ENCODE measurements at places on chromosomes 3 and 15. TPM values are rescaled to one million over a fixed set of nuclear protein-coding genes. Genes with fewer than 3 reads are reported as not detected.

ITIH4 gene
- total RNA-seq, result 1.3 TPM

SMCO1 gene
- 89.9 TPM for total RNA-seq

DNA sequence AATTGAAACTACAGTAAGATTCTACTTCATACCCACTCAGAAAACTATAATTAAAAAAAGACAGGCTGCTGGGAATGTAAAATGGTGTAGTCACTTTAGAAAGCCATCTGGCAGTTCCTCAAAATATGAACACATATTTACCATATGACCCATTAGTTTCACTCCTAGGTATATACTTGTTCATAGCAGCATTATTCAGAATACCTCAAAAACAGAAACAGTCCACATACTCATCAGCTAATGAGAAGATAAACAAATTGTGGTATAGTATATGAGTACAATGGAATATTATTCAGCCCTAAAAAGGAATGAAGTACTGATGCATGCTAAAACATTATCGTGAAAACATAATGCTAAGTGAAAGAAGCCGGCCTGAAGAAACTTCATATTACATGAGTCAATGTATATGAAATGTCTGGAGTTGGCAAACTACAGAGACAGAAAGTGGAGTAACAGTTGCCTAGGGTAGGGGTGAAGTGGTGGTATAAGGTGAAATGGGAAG is 23.8 kb downstream of the WDR53 start:
- no peak for DNase-seq

DNA sequence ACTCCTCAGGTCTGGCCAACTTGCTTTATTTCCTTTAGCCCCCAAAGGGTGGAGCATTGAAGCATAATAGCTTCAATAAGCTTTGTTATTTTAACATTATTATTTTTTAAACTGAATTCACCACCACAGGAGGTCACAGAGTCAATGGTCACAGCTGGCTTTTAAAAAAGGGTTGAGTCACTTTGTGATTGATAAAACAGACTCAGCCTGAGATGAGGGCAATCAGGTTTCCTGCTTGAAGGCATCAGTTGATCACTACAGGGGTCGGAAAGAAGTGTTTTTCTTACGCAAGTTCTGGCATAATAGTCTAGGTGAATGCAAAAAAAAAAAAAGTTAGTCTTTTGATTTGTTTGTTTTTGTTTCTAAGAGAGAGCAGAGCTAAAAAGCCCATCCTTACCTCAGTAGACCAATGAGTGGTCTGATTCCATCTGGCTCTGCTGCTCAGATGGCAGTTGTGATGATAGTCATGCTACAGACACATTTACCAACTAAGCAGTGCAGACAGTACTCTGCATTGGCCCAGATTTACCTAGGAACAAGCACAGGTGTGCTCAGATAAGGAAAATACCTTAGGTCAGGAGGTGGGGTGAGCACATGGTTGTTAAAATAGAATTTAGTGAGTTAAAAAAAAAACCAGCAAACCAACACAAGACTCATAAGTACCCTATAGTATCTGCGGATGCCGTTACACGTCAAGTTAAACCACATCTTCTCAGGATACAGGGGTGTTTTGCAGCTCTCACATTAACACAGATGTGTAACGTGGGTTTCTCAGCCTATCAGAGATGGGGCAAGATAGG is 22.6 kb downstream of the ZNF80 start:
- no peak for DNase-seq

DNA sequence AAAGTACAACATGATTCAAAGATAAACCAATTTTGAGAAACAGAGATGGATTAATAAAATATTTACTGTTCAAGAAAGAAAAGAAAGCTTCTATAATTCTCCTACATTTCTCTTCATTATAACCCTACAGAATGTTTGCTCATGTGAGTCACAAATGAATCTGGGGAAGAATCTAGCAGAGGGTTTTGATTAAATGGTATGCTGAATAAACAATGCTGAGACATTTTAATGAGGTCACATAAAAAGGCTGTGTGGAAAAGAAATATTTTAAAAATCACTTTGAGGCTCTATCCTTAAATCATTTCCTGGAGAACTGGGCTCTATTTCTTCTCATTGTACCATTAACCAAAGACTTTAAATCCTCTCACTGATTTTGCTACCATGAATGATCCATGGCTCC is 727.7 kb downstream of the NTRK3 start:
- DNase-seq, result no peak

DNA sequence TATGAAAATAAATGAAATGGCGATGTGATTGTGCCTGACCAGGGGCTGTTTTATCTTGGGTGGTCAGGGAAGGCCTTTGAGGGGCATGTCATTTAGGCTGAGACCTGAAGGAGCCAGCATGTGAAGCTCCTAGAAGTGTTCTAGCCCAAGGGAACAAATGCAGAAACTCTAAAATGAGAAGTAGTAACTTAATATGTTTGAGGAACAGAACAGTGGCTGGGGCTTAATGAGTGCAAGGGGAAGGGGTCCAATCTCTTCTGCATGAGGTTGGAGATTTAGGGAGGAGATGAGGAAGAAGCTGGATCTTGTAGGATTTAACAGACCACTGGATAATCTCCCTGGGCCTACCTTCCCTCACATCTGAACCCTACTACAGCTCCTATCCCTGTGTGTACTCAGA is 110.5 kb downstream of the AKAP13 start:
- no peak for DNase-seq

GRCh38 chr15:61116825-61117224 is 112.3 kb downstream of the RORA start:
- no peak for DNase-seq

- DNase-seq, result no peak
Observed at GRCh38 chr3:146861262-146861661, 256.1 kb upstream of the PLSCR5 start.

- DNase-seq, result no peak
Observed at GRCh38 chr3:66092175-66092995, 53.7 kb upstream of the MAGI1 start.

DNA sequence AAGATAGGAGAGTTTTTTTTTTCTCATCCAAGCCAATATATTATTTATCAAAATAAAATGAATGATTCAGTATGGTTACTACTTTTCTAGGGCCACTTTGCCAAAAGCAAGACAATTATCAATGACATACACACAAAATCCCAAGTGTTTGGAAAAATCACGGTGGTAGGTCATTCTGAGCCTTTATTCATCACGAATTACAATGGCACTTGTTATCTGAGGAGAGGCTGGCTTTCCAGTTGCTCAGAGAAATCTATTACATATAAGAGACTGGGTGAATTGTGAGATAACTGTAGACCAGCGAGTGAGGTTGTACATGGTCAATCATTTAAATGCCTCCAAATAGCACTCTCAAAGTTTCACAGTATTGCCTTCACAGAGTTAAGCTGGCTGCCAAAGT is 20.4 kb upstream of the FGF12 start:
- no peak for DNase-seq

DNA sequence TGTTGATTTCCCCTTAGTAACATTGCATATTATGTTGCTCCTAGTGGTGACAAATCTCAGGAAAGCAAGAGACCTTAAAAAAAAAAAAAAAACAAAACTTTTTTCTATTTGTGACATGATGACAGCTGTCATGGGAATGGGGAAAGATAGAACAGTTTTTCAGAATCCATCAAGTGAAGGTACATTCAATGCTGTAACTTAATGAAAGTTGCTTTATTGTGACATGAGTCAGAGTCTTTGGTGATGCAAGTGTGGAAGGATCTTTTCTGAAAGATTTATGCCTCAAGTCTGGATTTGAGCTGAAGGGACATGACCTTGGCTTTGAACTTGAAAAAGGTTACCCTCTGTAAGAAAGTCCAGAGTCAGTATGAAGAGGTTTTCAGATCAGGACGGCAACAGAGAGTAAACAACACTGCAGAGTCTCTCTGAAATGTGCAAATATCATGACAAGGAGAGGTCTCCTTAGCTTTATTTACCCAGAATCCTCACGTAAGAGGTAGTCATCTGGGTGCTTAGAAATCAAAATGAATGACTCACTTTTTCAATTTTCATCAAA is 424.7 kb downstream of the CNTN4 start:
- DNase-seq, result no peak

DNA sequence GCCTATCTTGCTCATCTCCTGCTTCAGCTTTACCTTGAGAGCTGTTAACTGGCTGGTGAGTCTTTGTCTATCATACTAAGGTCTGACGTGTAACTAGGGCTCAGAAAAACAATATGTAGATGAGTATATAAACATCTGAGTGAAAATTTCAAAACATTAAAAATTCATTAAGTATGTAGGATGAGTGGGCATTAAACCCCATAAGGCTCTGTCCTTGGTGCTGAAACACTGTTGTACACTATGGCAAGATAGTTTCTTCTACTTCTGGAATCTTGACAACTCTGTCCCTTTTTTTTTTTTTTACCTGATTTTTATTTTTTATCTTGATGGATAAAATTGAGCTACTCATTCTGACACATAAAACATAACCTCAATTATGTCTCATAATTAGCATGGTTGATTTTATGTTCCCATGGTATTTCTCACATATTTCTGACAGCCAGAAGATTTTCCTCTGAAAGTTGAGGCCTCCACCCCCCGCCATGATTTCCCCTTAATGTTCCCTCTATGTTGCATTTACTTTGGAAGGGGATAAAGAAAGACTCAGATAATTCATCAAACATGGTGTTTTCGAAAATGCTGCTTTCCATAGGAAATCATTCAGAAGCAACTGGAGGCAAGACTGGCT is 54.3 kb downstream of the DGKG start:
- no peak for DNase-seq

DNA sequence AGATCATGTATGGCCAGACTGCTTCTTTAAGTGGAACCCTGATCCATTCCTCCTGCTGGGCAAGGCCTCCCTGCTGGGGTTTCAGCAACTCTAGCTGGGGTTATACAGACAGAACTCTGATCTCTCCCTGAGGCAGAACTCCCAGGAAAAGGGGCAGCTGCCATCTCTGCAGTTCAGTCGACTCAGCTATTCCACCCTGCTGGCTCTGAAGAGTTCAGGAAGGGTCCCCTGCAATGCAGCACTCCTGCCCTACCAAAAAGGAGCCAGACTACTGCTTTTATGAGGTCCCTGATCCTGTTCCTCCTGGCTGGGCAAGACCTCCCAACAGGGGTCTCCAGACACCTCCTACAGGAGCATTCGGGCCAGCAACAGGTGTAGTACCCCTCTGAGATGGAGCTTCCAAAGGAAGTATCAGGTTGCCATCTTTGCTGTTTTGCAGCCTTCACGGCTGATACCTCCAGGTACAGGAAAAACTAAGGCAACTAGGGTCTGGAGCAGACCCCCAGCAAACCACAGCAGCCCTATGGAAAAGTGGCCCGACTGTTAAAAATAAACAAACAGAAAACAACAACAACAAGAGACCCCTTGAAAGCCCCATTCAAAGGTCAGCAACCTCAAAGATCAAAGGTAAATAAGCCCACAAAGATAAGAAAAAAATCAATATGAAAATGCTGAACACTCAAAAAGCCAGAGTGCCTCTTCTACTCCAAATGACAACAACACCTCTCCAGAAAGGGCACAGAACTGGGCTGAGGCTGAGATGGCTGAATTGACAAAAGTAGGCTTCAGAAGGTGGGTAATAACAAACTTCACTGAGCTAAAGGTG is 14.2 kb upstream of the CP start:
- DNase-seq, result no peak

DNA sequence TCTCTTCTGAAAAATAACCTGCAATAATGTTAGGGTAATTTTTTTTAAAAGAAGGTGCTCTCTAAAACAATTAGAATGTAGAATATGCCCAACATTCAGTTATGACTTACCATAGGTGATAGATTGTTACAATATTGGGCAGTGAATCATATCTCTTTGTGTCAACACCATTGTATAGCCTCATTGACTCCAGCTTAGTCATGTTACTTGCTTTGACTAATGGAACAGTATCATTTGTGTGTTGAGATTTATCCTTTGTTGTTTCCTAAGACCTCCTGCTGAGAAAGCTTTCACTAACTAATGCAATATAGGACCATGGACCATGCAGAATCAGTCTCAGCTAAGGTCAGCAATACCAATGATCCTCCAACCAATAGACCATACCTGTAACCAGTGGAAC is 1106.4 kb downstream of the SI start:
- no peak for DNase-seq

GRCh38 chr3:100106094-100106493 is 8.2 kb downstream of the FILIP1L start:
- no peak for DNase-seq

GRCh38 chr15:98442379-98442833 is 205.9 kb upstream of the IGF1R start:
- no peak for DNase-seq

DNA sequence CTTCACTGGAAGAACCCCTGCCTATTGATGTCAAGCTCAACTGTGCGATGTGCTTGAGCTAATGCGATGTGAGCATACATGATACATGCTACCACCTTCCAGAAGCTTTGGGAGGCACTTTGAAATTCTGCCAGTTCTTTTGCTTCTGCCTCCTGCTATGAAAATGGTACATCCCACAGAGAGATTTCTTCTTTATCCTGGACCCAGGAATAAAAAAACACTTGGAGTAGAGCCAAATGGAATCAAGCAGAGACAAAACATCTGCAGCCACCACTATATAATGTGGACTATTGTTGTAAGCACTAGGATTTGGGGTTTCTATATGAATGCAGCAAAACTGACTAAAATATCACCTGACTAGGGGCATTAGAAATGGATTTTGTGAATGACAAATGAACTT is 119.9 kb upstream of the GAP43 start:
- no peak for DNase-seq

DNA sequence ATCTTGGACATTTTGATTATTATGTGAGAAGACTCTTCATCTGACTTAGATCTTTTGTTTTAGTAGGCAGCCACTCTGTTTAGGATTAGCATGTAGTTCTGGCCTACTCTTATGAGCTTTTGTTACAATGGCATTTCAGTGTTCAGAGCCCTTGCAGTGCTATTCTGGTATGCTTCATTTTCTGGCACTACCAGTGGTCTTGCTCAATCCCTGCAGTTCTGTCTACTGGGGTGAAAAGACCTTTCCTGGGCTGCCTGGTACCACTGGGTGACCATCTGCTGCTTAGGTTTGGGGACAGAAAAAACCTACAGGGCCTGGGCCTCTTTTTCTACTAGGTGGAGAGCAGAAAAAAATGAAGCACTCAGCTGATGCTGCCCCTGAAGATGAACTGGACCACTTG is 42.5 kb downstream of the IL16 start:
- DNase-seq, result no peak

- no peak for DNase-seq
Observed at GRCh38 chr15:62121273-62122015, 43.6 kb downstream of the C2CD4B start.

DNA sequence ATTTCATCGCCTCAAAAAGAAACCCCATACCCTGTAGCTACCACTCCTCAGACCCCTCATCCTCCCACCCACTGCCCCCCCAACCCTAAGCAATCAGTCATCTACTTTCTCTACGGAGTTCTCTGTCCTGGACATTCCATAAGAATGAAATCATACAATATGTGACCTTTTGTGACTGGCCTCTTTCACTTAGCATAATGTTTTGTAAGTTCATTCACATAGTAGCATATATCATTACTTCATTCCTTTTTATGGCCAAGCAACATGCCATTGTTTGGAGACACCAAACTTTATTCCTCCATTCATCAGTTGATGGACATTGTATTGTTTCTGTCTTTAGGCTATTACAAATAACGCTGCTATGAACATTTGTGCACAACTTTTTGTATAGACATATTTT is 64.2 kb downstream of the TNIK start:
- no peak for DNase-seq

Data from Right ventricle myocardium superior (tissue), 1 donor.